CD8-positive, alpha-beta memory T cell (primary cell): ENCODE measurements at places on chromosomes 3 and 15.

DNA sequence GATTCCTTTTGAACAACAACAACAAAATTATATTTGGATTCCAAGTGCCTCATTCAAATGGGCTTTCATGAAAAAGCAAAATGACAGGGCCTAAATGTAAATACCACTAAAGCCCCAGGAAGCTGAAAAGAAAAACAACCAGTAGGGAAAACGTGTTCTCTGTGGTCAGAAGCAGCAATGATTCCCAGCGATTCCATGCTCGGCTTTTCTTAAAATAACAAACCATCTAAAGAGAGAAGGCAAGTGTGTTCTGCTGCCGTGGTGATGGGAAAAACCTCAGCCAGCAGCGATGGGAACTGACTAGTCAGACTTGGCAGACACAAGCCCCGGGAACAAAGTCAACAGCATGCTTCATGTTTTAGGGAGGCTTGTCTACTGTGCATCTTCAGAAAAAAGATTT lies 153.6 kb downstream of the TNIK start:
- no peak for DNase-seq

DNA sequence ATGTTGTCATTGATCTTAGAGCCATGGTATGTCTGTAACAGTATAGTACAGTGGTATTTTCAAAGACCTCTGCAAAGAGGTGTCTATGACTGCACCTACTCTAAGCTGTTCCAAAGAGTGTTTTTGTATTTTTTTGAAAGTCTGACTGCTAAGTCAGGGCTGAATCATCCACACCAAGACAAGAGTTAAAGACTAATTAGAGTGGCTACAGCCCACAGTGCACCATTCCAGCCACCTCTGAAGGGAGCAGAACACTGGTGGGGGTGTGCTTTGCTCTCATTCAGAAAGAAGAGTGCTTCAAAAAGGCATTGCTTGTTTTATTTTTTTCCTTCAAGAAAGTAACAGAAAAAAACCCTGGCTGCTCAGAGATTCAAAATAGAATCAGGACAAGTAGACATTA lies 301.4 kb downstream of the GABRG3 start:
- no peak for DNase-seq

- DNase-seq, result no peak
Measured at GRCh38 chr3:127255516-127255915, 32.3 kb downstream of the PRR20G start.

- DNase-seq, result no peak
Measured at GRCh38 chr3:41997702-41998550, 36.0 kb upstream of the ULK4 start.

GRCh38 chr15:52113708-52114107 lies 1.1 kb upstream of the BCL2L10 start:
- no peak for DNase-seq

- no peak for DNase-seq
Measured at GRCh38 chr15:98551936-98552562, 96.3 kb upstream of the IGF1R start.

DNA sequence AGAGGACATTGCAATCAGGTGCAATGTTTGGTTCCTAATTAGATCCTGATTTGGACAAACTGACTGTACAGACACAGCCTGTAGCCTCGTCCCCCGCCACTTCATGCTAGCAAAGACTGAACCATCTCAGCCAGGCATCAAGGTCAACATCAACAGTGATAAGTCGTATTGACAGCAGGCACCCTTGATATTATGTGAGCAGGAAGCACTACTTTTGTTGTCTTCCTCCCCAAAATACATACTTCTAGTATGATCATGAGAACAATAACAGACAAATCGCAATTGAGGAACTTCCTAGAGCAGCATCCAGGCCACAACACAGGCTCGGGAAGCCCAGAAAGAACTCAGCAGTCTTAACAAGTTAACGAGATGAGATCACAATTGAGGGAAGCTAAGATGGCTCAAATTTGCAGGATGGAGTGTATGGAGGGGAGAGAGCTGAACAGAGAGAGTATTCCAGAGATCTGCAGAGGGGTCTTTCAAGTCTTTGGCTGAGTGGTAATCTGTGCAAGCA lies 20.4 kb downstream of the TGM5 start:
- no peak for DNase-seq

DNA sequence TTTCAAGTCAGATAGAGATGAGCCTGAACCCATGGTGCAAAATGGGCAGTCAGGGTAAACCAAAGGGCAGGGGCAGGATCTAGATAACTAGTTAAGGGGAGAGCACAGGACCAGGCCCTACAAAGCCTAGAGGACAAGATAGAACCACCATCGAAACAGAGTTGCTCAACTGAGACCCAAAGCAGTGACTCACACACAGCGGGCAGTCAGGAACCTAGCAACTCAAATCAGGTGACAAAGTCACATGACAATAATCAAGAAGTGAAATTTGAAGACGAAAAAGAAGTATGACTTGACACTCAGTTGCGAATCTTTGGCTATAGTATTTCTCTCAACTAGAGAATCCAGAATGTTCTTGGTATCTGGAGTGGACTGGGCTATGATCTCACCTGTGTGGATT lies 136.0 kb upstream of the PTPRG start:
- no peak for DNase-seq
